ENCODE measurements at places on chromosomes 5 and 9. TPM values are rescaled to one million over a fixed set of nuclear protein-coding genes. Genes with fewer than 3 reads are reported as not detected.

Gene FAM221B
- total RNA-seq: 0.16 TPM

Gene ABO
- total RNA-seq: 3.1 TPM

Gene CDKN2B
- total RNA-seq: 24.8 TPM

Gene SOHLH1
- not detected for total RNA-seq

Gene FAM13B
- 6.6 TPM for total RNA-seq

Gene PCDHA9
- total RNA-seq: not detected

Gene LECT2
- not detected for total RNA-seq

Gene SLC46A2
- not detected for total RNA-seq

- DNase-seq: peak; percentile 36
These were observed 57.0 kb downstream of the COL15A1 start for GRCh38 chr9:99000476-99001395.

DNA sequence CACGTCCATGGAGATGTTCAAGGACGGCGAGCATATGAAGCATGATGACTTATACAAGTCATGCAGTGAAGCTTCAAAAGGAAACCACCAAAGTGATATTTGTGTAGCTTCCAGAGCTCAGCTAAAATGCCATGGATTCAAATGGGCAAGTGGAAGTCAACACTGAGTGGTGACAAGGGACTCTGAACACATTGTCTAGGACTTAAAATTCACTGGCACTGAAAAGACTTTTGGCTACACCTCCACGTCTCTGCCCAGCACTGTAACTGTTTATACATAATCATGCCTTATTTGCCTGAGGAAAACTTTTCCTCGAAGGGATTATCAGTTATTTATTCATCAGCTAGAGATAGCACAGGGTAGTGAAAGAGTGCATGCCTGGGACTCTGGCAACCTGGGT is 15.2 kb downstream of the CTXN3 start:
- no peak for DNase-seq

- no peak for DNase-seq
These were observed 284.2 kb downstream of the NSG2 start for GRCh38 chr5:174329738-174330137.

DNA sequence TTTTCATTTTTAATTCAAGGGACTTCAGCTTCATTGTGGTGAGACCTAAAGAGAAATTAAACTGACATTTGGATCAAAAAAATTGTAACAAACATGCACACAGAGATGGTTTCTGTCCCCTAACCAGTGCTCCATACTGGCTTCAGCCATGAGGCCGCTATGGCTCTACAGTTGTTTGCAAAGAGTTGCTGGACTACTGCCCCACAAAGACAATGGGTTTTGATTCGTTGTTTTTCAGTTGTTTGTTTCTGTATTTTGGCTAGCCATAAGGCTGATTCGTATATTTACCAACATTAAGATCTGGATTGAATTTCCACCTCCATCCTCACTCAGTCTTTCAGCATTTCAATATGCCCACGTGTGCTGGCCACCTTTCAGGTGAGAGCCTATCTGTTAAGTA is 163.7 kb upstream of the KIF2A start:
- DNase-seq: no peak

DNA sequence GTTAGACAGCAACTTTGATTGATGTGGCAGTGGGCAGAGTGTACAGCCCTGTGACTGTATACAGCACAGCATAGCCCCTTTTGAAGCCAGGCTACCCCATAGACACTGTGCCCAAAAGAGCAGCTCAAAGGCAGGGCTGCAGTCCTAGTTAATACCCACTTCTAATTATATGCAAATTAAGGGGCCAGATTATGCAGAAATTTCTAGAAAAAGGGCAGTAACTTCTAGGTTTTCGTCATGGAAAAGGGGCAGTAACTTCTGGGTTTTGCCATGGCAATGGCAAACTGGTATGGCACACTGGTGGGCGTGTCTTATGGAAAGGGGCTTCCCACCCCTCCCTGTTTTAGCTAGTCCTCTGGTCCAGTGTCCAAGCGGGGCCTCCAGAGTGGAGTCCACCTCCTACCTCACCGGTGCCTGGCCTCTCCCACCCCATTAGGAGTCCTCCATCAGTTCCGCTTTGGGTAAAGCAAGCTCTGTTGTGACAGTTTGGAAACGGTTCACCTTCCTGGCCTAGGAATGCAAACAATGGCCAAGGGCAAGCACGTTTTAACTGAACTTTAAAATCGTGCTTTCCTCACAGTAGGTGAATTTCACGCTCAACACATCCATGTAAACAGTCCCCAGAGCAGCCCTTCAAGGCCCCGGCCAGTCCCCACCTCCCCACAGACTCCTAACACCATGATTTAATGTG is 5.6 kb downstream of the ADAMTS13 start:
- DNase-seq: no peak

GRCh38 chr9:38713426-38713825 is 6.5 kb downstream of the FAM240B start:
- no peak for DNase-seq

DNA sequence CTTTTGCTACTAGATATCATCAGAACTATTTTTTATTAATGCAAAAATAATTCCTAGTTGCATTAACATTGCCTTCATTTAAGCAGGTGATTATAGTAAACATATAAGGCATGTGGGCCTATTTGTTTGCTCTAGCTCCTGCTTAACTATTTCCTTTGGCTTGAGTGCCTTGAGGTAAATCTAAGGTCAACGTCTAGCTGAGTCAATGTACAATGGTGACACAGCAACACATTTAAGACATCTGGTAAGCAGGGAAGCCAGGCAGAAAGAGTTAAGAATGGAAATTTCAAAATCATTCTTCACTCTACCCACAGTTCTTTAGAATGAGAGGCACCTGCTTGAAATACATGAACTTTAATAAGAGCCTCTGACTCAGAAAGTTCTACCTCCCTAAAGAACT is 111.9 kb upstream of the FST start:
- no peak for DNase-seq

DNA sequence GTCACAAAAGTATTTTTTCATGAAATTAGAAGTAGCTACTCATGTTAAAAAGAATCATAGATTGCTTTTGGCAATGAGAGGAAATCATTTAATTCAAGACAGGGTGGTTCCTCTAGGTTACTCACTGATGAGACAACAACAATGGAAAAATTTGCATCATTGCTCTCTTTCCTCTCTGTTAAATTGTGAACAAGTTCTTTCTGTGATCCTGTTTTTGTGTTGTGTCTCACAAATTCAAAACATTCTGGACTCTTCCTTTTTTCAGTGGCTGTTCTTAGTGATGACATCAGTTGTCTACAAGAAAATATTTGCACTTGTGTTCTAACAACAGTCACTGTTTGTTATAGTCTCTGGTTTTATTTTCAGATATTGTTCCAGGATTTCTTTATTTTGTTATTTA is 95.3 kb downstream of the XRCC4 start:
- DNase-seq: no peak

- DNase-seq: no peak
These were observed 122.6 kb downstream of the RASEF start for GRCh38 chr9:82940376-82940775.

DNA sequence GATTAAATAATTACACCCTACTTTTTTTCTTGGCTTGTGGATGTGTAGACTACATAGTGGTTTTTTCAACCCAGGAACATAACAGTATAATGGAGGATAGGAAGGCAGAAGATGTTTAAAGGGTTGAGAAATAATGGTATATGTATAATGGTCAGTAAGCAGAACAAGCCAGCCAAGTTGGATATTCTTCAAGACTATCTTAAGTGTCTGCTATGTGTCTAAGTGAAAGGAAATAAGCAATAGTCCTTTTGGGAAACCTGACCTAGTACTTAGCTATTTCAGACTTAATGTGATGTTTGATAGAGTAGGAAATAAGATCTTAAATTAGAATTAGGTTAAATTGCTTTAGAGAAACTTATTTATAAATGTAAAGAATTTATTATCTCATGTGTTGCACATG is 85.7 kb downstream of the PTPDC1 start:
- DNase-seq: no peak

DNA sequence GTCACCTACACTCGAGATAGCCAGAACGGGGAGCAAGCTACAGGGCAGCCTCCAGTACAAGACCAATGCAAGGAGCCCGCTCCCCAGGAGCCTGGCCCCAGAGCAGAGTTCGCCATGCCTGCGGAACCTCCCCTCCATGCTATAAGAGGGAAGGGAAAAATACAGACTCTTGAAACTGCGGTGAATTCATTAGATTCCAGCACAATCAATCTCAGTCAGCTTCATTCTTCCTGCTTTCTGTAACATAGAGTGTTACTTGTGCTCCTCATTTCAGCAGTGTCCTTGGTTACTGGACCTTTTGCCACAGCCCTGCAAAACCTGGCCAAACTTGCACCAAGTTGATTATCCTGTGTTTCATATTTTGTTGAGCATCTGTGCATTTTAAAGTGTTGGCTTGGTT is 22.2 kb upstream of the CREBRF start:
- DNase-seq: no peak

- DNase-seq: no peak
These were observed 14.9 kb upstream of the HRH2 start for GRCh38 chr5:175642998-175643397.

DNA sequence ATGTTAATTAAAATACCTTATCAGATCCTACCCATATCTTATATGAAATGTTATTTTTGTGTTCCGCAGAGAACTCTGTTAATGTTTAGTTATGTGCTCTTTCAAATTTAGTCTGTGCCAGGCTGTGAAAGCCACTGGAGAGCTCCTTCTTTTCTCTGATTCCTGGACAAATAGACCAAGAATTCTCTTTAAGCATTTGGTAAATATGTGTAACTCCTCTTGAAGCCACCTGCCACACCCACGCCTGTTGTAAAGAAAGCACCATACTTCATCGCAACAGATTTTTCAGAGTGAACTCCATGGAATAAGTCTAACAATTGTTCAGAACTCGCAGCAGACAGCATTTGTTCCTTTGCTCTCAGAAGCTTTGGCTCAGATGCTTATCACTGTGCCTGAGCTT is 301.1 kb downstream of the FAM170A start:
- DNase-seq: no peak

All from HT-29 (cell line).